ENCODE measurements at places on chromosomes 6 and 20. TPM values are rescaled to one million over a fixed set of nuclear protein-coding genes. Genes with fewer than 3 reads are reported as not detected.

DNA sequence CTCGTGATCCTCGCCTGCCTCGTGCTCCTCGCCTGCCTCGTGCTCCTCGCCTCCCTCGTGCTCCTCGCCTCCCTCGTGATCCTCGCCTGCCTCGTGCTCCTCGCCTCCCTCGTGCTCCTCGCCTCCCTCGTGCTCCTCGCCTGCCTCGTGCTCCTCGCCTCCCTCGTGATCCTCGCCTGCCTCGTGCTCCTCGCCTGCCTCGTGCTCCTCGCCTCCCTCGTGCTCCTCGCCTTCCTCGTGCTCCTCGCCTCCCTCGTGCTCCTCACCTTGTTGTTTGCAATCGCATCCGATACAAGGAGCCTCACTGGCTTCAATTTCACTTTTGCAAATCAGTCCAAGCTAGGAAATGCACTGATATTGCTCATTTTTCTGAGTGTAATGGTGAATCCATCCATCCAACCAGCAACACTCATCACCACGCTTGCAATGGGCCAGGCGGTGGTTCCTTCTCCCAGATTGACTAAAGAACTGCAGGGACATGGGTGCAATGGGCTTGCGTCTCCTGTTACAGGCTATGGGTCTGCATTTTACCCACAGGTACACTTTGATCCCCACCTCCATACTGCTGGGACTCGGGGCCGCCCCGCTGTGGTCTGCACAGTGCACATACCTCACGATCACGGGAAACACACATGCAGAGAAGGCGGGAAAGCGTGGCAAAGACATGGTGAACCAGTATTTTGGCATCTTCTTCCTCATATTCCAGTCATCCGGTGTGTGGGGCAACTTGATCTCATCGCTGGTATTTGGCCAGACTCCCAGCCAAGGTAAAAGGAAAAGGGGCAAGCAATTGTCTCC is 4.6 kb downstream of the UNC93A start:
- no peak for DNase-seq

GRCh38 chr20:63831993-63832686 is 1.1 kb upstream of the ZBTB46 start:
- DNase-seq = no peak

DNA sequence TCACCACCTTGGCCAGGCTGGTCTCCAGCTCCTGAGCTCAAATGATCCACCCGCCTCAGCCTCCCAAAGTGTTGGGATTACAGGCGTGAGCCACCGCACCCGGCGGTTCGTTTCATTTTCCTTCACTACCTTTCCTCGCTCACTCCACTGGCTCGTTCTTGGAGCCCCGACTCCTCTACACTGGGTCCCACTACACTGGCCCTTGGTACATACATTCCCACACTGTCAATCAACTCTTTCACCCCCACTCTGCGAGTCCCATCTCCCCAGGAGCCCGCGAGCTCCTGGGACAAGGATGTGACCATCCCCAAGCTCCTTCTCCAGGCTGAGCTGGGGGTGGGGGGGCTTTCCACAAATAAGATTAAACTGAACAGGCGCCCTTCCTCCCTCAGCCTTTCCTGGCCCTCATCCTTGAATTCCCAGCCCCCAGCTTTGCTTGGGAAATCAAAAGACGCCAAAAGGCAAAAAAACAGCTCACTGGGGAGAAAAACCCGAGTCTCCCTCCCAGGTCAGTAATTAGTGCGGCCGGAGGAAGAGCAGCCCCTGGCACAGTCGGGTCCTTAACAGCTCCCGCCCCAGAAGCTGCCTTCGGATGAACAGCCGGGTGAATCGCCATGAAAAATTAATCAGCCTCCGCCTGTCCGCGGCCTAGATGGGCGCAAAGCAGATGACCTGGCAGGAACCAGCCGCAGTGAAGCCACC is 42.8 kb upstream of the LY86 start:
- DNase-seq = no peak

Gene OLIG3
- total RNA-seq = not detected

Gene HRH3
- not detected for total RNA-seq

DNA sequence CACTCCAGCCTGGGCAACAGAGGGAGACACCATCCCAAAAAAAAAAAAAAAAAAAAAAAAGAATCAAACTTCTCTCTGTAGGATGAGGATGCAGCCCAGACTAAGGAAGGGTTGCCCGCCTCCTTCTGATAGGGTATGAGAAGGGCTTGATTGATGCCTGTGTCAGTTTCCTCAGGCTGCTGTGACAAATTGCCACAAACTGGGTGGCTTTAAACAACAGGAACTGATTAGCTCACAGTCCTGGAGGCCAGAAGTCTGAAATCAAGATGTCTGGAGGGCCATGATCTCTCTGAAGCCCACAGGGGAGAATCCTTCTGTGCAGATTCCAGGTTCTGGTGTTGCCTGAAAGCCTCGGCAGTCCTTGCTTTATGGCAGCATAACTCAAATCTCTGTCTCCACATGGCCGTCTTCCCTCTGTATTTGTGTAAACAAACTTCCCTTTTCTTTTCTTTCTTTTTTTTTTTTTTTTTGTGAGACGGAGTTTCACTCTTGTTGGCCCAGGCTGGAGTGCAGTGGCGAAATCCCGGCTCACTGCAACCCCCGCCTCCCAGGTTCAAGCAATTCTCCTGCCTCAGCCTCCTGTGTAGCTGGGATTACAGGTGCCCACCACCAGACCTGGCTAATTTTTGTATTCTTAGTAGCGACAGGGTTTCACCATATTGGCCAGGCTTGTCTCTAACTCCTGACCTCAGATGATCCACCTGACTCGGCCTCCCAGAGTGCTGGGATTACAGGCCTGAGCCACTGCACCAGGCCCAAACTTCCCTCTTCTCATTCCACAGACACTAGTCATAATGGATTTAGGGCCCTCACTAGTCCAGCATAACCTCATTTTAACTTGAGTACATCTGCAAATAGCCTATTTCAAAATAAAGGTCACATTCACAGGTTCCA is 11.2 kb upstream of the CDK19 start:
- DNase-seq = no peak

- DNase-seq = peak; percentile 27
Measured at GRCh38 chr6:118705544-118706491, 54.4 kb upstream of the CEP85L start.

GRCh38 chr6:331622-332521 is 39.6 kb downstream of the DUSP22 start:
- DNase-seq = no peak

Gene HFE
- total RNA-seq = 17.0 TPM

- DNase-seq = no peak
Measured at GRCh38 chr20:51358032-51358724, 184.3 kb downstream of the NFATC2 start.

DNA sequence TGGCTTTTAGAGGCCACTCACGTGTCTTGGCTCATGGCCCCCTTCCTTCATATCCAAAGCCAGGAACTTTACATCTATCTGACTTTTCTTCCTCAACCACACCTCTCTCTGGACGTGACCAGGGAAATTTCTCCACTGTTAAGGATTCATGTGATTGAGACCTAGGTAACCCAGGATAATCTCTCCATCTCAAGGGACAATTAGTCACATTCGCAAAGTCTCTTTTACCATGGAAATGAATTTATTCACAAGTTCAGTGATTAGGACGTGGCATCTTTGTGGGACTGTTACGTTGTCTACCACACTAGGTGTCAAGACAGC is 227.5 kb upstream of the RAB32 start:
- no peak for DNase-seq

DNA sequence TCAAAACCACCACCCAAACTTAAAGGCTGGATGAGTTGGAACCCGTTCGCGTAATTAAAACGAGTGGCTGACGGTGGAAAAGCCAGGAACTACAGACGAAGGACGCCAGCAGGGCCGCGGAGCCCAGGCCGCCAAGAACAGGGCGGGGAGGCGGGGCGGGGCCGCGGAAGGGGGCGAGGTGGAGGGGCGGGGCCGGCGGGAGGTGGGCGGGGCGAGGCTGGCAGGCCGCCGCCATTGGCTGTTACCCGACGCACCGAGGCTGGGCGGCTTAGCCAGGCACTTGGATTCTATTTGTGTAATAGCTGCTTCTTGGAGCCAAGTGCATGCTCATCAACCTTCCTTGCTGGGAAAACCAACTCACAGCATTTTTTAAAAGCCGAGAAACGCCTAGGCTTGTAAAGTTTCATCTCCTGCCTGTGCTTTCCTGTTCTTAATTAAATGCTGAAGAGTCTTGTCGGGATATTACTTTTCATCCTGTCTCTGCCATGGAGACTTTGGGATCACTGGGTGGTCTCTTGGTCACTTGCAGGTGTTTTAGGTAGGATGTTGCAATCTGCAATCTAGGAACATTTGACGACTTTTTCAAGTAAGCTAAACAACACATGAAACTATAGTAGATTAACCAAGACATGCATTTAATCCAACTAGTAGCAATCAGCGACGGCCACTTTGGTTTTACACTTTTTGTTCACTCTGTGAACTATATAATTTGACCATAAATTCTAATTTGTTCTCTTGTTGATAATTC is 245.0 kb downstream of the ARID1B start:
- DNase-seq = peak; percentile 76

Gene KHDRBS2
- total RNA-seq = not detected

Gene KHDC1L
- not detected for total RNA-seq

- DNase-seq = no peak
Measured at GRCh38 chr6:118249680-118250079, 298.4 kb upstream of the PLN start.

Gene IFNGR1
- total RNA-seq = 31.9 TPM

- DNase-seq = no peak
Measured at GRCh38 chr6:116408491-116408890, 37.7 kb downstream of the DSE start.
